ENCODE measurements at places on chromosomes 3 and 15.

- peak; percentile 51 for DNase-seq
Measured at GRCh38 chr15:62071711-62072308, 5.0 kb downstream of the C2CD4A start.

- DNase-seq = no peak
Measured at GRCh38 chr3:122004107-122004506, 17.9 kb downstream of the ILDR1 start.

GRCh38 chr3:61780455-61781228 lies 219.3 kb downstream of the PTPRG start:
- DNase-seq = no peak

DNA sequence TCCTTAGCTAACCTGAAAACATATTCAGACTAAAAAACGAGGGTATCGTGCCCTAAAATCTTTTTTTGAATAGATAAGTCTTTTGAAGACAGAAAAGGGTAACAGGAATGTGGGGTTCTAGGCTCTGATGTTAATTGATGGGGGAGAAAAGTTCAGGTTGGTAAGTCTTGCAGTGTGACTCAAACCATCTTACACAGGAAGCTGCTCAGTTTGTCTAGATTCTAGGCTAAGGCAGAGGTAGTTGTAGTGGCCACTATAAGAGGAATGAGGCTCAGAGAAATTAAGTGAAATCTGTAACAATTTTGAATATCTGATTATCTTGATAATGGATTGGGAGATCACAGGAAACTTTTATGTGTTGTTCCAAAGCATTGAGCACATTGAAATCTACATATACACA lies 267.9 kb downstream of the PDCD6IP start:
- no peak for DNase-seq

GRCh38 chr3:21754839-21755238 lies 3.8 kb upstream of the ZNF385D start:
- DNase-seq = no peak

DNA sequence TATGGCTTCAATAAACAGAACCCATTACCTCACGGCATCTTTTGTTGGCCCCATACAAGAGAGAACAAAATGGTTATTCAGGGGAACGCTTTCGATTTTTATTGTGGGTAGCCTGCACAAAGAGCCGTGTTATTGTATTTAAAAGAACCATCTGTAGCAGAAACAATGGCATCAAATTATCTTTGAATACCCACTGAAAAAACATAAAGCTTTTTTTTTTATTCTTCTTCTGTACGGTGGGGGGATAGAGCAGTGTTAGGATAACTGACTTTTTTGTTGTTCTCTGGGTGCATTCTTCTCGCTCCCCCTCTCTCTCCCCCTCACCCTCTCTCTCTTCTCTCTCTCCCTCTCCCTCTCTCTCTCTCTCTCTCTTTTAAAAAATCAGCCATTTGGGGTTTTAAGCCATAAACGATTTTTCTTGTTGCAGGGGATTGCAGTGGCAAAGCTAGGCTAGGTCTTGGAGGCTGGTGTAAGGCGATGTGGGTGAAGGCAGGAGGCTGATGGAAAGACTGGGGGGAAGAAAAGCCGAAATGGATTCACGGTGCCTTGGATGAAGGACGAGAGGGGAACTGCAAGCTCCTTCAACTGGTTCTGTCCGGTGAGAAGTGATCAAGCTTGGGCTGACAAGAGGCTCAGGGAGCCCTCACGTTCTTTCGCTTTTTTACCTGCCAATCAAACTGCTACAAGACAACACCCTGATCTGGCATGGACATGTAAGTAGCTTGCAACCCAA lies 12.4 kb upstream of the SOX2 start:
- no peak for DNase-seq

- DNase-seq = no peak
Measured at GRCh38 chr3:34362910-34363309, 564.5 kb downstream of the PDCD6IP start.

- no peak for DNase-seq
Measured at GRCh38 chr15:83209333-83209732, 1.7 kb upstream of the HDGFL3 start.

- no peak for DNase-seq
Measured at GRCh38 chr15:92146511-92147150, 247.1 kb upstream of the ST8SIA2 start.

GRCh38 chr3:23995219-23995618 lies 50.1 kb downstream of the NR1D2 start:
- DNase-seq = no peak

DNA sequence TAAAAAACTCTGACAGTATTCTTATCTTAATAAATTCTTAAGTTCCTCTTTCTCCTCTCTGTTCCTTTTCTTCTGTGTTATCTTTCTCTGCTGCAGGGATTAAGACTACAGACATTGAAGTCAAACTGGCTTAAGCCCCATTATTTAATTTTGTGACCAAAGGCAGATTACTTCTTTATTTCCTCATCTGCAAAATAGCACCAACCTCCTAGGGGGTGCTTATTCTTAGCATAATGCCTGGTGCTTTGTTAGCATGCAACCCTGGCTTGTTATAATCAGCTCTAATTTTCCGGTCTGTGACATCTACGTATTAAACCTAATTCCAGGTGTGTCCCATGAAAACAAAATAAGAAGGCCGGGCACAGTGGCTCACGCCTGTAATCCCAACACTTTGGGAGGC lies 23.8 kb downstream of the SEMA6D start:
- DNase-seq = no peak

DNA sequence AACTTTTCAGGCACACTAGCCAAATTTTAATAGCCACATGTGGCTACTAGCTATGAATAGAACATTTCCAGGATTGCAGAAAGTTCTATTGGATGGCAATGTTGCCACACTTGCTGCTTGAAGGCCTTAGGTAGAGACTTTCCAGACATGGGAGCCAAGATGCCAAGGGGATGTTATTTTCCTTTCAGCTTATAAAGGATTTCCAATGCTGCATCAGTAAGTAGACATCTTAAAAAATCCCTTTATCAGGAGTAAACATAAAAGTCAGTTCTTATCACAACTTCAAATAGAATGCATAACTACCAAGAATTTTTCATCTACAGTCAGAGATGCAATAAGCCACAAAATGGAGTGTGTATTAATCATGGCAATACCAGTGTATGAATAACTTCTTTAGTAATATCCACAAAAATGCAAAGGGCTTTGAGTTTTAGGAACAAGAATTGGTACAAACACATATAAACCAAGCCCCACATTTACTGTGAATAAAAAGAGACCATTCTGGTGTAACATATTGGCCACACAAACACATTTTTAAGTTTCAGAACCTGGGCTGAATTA lies 457.1 kb upstream of the ADAMTS9 start:
- no peak for DNase-seq

GRCh38 chr15:40053831-40054604 lies 15.0 kb upstream of the SRP14 start:
- no peak for DNase-seq

DNA sequence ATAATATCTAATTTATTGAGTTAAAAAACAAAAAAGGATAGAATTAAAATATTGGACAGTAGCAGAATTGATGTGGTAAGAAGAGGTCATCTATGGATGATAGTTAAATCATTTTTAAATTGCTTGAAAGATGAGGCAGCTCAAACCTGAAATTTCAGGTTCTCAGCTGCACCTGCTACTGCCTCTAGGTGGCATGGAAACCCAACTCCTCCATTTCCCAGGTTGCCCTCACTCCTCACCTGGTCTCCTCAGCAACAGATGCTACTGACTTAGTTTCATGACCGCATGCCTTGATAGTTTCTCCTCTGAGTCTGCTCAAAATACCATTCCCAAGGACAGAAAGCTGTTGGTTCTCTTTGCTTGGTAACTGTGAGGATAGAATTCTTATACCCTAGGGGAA lies 148.1 kb downstream of the ABHD5 start:
- no peak for DNase-seq

- DNase-seq = no peak
Measured at GRCh38 chr3:4250064-4250463, 53.1 kb upstream of the SETMAR start.

- no peak for DNase-seq
Measured at GRCh38 chr3:33665294-33665693, 52.8 kb downstream of the CLASP2 start.

- no peak for DNase-seq
Measured at GRCh38 chr3:48558493-48559134, 2.0 kb upstream of the PFKFB4 start.

DNA sequence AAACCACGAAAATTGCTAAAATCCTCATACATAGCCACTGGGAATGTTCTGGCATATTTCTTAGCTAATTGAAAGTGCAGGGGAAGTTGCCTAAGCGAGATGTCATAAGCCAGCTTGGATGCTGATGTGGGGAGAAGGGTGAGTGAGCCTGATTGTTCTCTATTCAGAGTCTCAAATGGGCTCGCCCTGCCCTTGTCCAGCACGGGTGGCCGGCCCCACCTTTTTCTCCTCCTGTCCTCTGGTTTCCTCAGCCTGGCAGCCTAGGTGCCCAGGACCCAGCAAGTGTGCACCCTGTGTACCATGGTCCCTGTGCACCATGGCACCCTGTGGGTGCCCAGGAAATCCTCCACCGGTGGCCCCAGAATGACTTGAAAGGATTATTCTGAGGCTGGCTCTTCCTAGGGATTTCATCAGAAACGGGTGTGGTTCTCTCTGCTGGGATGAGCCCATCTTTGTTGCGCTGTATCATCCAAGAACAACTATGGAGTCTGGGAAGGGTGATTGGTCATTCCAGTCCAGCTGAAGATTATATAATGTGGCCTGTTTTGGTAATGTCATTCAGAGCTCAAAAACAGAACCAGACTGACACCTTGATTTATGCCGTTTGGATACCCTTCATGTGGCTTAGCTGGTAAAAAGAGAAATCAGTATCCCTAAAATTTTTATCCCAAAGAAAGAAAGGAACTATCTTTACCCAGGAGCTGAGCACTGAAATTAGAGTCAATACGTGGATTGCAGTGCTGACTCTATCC lies 150.8 kb upstream of the BHLHE40 start:
- DNase-seq = no peak

DNA sequence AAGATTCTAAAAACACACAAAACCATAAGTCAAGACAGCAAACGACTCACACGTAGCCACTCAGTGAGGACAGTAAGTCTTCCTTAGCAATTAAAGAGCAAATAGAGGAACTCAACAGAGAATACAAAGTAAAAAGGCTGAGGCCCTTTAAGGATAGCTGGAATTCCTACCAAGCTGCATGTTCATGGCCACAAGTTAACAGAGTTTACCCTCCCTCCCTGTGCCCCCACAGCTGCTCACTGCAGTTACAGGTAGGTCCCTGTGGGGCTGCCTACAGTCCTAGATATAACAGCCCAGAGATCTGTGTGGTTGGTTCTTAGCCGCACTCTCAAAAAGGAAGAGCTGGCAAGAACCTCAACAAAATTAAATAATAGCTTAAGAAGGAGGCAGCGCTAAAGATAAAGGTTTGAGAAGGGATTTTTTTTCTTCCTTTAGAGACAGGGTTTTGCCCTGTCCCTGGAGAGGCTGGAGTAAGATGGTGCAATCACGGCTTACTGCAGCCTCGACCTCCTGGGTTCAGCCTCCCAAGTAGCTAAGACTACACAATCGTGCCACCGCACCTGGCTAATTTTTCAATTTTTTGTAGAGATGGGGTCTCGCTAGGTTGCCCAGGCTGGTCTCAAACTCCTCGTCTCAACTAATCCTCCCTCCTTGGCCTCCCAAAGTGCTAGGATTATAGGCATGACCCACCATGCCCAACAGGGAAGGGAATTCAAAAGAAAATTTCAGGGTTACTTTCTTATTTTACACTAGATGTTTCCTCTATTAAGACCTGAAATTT lies 19.3 kb downstream of the SFMBT1 start:
- no peak for DNase-seq

GRCh38 chr3:183572935-183573334 lies 17.4 kb upstream of the KLHL6 start:
- DNase-seq = no peak

DNA sequence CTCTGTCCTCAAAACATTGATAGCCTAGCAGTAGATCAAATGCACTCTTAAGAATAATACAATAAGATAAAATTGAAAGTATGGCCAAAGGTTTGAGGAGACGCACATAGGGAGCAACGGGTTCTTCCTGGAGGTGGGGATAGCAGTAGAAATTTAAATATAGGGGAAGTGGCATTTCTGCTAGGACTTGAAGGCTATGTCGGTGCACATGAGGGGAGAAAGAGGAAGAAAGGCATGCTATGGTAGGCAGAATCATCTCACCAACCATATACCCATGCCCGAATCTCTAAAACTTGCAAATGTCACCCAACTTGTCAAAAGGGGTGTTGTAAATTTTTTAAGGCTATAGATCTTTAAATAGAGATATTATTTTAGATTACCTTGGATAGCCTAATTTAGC lies 735.1 kb upstream of the LMCD1 start:
- DNase-seq = no peak

- DNase-seq = no peak
Measured at GRCh38 chr15:33360886-33361285, 50.1 kb downstream of the RYR3 start.

DNA sequence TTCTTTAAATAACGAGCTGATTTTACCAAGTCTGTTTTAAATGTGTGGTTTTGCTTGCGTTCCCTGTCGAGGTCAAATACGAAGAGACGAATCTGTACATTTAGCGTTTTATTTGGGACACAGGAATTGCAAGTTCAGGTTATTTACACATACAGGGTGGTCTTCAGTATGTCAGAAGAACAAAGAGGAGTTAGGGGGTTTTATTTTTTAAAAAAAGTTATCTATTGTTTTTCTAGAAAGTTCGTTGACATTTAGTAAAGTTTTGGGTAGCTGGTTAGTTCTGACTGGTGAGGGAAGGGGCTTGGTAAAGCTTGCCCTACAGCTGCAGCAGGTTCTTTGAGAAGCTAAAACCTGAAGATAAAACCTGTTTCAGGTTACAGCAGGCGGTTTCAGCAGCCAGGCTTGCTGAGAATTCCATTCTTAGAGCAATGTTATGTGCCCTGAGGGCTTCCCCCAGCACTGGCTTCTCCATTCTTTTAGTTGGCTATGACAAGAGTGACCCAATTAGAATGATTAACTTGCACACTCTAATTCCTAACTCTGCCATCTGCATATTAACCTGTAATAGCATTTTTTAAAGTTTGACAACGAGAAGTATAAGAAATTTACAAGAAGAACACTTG lies 815 bp upstream of the ZNF280D start:
- DNase-seq = no peak

DNA sequence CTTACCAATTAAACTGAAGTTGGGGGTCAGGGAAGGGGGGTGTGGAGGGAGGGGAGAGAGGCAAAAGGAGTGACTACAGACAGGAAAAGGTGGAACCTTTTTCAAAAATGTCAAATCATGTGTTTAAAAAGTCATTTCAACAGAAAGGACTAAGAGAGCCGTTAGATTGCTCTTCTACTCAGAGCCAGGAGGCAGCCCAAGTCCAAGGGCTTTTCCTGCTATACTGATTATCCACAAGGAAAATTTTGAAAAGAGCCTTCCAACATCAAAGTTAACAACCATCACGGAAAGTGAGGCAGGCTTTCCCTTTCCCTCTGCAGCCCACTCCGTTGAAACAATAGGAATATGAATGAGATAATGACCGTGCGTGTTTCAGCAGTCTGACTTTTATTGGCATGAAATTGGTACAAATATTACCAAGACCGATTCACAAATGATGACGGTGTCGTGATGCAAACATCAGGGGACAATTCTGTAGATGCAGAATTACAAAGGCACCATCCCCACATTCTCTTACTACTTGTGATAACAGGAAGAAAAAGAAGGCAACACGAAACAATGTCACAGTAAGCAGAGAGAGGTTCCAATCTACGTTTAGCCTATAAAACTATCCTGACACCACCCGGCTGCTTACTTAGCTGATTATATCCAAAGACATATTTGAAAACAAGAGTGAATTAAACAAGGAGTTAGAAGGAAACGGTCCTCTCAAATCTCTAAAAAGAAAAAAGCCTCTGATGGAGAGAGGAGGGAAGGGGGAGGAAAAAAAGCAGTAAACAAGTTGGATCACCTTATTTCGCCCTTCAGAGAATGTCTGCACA lies 453.7 kb downstream of the FOXP1 start:
- DNase-seq = peak; percentile 19
